Stimulated activated CD8-positive, alpha-beta memory T cell treated with anti-CD3 and anti-CD28 coated beads, Interleukin-2, amount 100 ng/mL, for 1 hour (primary cell): ENCODE measurements at places on chromosomes 5 and 9.
A peak's percentile ranks its signal among the peaks of the same experiment; 100 is the strongest.

DNA sequence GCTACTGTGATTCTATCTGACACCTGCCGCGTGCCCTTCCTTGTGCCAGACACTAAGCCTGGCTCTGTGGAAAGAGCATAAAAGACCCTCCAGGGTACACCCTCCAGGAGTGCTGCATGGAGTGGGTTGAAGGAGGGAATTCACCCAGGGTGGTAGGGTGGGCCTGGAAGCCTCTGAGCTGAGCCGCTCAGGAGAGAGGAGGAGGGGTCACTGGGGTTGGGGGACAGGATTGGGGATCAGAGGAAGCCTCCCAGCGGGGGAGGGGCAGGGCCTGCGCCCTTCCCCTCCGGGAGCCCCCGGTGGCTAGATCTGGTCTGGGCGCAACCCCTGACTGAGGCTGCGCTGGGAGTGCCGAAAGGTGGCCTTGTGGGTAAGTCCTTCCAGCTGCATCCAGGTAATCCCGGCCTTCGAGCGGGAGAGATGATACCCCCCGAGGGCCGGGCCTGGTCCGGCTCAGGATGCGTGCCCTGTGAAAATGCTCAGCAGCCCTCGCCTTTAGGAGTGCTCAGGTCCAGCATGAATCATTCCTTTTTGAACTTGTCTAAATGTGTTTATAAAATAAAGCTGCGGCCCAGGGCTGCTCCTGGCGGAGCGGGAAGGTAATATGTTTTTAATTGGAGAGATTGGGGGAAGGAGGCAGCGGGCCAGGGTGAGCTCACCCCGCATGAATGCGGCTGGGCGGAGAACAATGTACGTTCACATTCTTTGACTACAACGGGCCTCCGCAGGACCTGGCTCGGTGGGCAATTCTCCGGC lies 118.1 kb upstream of the SMIM23 start:
- no peak for DNase-seq

DNA sequence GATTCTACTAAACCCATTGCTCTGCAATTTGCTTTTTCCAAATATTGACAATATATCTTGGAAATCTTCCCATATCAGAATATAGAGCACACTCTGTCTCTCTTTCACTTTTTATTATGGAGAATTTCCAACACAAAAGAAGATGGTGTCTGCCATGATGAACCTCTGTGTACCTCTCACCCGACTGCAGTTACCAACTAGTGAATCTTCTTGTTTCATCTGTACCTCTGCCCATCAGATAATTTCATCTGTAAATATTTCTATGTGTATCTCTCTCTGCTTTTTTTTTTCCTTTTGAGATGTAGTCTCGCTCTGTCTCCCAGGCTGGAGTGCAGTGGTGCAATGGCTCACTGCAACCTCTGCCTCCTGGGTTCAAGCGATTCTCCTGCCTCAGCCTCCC lies 62.8 kb downstream of the NTNG2 start:
- no peak for DNase-seq

- DNase-seq: no peak
Measured at GRCh38 chr5:167332309-167332708, 959.1 kb upstream of the WWC1 start.

GRCh38 chr9:113131689-113132151 lies 19.1 kb upstream of the SLC31A2 start:
- DNase-seq: no peak

DNA sequence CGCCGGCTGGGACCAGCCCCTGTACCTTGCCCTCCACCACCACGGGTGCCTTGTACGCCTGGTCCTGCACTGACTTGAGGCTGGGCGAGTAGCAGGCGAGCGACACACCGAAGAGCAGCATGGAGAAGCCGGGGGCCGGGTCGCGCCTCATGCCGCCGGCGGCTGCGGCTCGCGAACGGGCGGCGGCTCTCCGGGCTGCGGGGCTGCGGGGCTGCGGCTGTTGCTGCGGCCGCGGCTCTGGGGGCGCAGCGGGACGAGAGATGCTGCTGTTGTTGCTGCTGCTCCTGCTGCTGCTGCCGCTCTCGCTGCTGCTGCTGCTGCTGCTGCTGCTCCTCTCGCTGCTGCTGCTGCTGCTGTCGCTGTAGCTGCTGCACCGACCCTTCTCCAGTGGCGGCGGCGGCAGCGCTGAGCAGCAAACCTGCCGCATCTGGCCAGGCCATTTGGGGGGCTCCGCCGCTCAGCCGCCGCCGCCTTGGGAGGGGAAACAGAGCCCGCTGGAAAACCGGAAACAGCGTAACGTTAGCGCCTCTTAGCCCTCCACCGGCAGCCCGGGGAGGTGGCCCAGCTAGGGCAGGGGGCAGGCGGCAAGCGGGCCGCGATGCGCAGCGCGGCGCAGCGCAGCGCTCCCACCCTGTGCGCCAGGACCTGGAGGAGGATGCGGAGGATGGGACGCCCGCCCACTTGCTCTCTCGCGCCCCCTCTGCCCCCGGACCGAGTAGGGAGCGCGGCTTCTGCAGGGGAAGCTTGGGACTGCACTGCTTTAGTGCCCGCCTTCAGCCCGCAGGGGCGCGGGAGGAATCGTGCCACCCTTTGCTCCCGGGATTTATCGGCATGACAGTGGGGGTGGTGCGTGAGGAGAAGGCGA lies at the start of gene NRG2:
TSS of gene NRG2 (minus strand) at position 657 of the 865 bp plus-strand sequence.
- DNase-seq: peak; percentile 39

DNA sequence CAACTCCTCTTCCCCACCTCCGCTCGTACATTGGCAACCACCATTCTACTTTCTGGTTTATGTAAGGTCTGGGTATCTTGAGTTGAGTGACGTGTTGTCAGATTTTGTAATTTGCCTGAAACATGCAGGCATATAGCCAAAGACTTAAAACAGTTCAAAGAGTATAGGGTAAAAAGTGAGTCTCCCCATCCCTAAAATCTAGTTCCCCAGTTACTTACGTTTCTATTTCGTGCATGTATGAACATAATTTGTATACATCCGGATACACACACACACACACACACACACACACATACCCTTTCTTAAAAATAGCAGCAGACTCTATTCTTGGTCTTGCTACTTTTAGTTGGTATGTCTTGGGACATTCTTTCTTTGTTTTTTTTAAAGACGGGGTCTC lies 915 bp downstream of the HSDL2 start:
- no peak for DNase-seq

GRCh38 chr5:54275361-54275760 lies 35.0 kb downstream of the ARL15 start:
- DNase-seq: no peak

DNA sequence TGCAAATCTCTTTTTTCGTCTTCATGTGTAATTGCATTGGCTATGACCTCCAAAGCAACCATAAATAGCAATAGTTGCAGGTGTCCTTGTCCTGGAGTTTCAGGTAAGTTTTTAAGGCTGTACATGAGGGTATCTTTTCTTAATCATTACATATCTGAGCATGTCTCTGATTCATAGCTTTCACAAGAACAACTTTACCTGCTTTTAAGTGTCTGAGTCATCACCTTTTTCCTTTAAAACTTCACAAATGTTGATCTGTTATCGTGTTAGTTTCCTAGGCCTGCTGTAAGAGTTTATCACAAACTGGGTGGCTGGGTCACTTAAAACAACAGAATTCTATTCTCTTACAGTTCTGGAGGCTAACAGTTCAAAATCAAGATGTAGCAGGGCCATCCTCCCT lies 13.8 kb downstream of the GARNL3 start:
- DNase-seq: no peak

DNA sequence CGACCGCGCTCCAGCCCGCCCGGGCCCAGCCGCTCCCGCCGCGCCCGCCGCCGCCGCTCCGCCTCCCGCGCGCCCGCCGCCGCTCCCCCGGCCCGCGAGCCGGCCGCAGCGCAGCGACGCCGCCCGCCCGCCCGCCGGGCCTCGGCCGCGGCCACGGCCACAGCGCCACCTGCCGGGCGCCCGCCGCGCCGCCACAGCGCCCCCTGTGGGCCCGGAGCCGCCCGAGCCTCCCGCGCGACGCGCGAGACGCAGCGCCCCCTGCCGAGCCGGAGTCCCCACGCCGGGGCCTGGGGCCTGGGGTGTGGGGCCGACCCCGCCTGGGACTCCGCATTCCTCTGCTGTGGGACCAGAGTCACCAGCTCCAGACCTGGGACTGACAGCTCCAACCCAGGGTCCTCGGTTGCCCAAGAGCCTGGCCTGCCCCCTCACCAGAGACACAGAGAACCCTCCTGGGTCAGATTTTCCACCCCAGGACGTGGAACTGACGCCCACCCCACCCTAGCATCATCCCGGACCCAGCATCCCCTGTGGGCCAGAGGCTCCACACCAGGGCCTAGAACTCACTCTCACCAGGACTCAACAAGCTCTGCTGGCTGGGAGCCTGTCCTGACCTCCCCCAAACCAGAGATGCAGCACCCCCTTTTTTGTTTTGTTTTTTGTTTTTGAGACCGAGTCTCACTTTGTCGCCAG lies at the start of gene RAPGEF1:
TSS of gene RAPGEF1 (minus strand) at position 118 of the 690 bp plus-strand sequence. CDS start 246 bp downstream, outside the sequence.
- DNase-seq: peak; percentile 72

DNA sequence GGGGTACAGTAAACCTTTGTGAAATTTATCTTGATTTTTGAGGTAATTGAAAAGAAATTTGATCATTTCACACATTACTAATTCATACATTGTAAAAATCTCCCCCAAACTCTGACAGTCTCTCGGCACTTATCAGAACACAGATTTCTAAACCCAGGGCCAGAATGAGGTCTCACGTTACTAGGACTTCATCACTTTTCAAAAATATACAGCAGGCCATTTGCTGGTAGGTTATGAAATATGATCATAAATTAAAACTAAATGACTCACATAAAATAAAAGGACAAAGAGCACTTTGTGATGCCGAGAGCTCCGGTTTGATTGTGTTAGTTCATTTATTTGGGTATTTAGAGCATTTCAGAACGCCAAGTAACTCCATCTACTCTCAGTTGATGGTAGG lies 17.0 kb downstream of the MSX2 start:
- DNase-seq: no peak

GRCh38 chr5:5025774-5026408 lies 114.2 kb upstream of the ADAMTS16 start:
- DNase-seq: no peak

- DNase-seq: no peak
Measured at GRCh38 chr5:155926031-155926430, 400.9 kb upstream of the SGCD start.

DNA sequence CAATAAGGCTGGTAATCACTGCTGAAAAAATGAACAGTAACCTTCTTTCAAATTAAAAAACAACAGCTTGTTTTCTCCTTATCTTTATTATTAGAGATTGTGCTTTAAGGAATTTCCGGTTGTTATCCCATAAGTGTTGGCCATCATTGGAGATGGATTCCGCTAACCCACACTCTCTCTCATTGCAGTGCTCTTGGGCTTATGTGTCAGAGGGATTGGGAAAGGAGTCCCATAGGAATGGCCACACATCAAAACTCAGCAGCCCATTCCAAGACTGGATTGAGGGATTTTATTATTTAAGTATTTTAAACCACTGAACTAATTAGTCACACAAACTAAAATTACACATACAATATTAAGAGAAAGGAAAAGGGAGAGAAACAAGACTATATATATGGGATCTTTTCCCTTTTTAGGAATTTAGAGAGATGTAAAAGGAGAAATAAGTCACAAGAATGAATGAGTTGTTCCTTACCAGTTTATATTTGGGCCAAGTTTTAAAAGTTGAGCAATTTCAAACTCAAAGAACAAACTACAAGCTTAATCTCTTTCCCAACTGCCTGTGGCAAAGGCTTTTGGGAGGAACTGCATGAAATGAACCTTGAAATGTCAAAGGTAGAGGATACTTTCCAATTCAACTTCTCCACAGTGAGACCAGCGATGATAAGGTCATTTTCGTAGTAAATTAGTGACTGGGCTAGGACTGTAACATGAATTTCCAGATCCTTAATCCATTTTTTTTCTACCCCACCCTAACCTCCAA lies 2.4 kb downstream of the SPINK6 start:
- DNase-seq: no peak

DNA sequence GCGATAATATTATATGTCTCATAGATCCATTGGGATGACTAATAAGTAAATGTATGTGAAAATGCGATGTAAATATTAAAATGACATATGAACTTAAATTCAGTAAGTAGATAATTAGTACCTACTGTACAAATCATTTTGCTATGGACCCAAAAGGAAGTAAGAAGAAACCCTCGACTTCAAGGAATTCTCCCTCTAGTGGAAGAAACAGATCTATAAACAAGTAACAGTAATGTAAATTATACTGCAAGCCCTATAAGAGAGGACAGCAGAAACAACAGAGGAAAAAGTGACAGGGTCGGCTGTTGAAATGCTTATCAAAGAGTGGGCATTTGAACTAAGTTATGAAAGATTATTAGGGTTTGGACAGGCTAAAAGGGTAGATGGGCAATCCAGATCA lies 320.3 kb downstream of the DMAC1 start:
- no peak for DNase-seq

DNA sequence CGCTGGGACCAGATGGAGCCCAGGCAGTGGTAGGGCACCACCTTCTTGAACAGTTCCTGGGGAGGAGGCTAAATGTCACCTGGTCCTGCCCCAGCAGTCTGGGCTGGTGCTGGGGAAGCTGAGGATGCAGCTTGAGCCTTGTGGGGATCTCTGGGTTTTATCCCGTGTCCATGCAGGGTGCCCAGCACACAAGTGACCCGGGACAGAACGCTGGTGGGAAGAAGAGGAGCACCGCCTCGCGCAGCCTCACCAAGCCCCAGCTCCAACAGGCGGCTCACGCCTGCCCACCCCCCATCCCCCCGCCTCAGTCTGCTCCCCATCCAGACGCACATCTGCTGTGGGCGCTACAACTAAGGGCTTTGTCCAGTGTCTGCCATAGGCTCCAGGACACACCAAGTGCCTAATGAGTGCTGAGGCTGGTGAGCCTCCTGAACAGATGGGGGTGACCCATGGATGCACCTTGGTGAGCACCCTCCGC lies 13.8 kb downstream of the RALGDS start:
- DNase-seq: no peak

- no peak for DNase-seq
Measured at GRCh38 chr5:90941002-90941720, 382.6 kb downstream of the ADGRV1 start.

GRCh38 chr5:6487081-6487480 lies 38.4 kb downstream of the UBE2QL1 start:
- DNase-seq: no peak

DNA sequence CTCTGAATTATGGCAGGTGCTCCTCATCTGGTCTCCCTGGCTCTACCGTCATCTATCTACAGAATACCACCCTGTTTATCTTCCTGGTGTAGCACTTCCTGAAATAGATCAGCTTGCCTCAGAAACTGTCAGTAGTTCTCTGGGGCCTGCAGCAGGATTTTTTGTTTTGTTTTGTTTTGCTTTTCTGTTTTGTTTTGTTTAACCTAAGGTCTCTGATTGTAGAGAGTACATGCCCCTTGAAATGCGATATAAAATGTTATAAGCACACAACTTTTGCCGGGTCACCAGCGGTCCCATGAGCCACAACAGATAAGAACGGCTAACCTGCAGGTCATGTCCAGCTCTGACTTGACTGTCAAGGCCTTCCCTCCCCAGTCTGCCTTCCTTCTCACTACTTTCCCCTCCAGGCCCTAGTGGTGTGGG lies 26.6 kb upstream of the CREBRF start:
- no peak for DNase-seq

- no peak for DNase-seq
Measured at GRCh38 chr9:120891884-120892747, 15.1 kb upstream of the PHF19 start.

DNA sequence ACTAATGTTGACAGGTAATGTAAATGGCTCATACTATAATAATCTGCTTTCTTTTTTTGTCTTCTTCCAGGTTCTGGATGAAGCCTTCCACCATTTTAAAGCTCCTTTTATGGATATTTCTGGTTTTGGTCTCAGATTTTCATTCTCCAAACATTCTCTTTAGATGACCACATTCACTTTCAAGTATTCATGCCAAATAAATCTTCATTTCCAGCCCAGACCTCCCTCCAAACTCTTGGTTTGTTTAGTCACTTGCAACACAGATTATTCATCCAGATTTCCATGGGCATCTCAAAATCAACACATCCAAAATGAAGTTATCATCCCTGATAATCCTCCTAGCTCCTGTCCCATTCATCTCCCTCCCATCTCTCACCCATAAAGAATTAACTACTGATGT lies 40.3 kb upstream of the SVEP1 start:
- DNase-seq: no peak
